ENCODE measurements at places on chromosomes 1 and 21. TPM values are rescaled to one million over a fixed set of nuclear protein-coding genes. Genes with fewer than 3 reads are reported as not detected.

TAS1R1 gene
- total RNA-seq = not detected

IVL gene
- not detected for total RNA-seq

CYP4A22 gene
- total RNA-seq = not detected

RSPH1 gene
- total RNA-seq = 0.84 TPM

- H3K4me1 ChIP-seq = peaks cover 18% of the 10 kb centered on the region
- no peak for DNase-seq
- H3K27ac ChIP-seq = no peak overlapping the region
- no peaks in the 10 kb centered on the region for H3K27me3 ChIP-seq
Observed at GRCh38 chr1:162699366-162699765, 67.1 kb downstream of the DDR2 start.

GRCh38 chr1:179091691-179092165, 9.9 kb downstream of the TOR3A start:
- H3K4me3 ChIP-seq = no peak overlapping the region
- no peaks in the 10 kb centered on the region for H3K27me3 ChIP-seq
- peak; percentile 80 for DNase-seq
- peak overlapping the region; percentile 24 for H3K27ac ChIP-seq

- no peak overlapping the region for H3K4me3 ChIP-seq
- DNase-seq = no peak
- no peaks in the 10 kb centered on the region for H3K36me3 ChIP-seq
- peak overlapping the region; percentile 32 for H3K27ac ChIP-seq
- no peaks in the 10 kb centered on the region for H3K4me1 ChIP-seq
Observed at GRCh38 chr1:215636258-215636965, 69.3 kb downstream of the KCTD3 start.

DNA sequence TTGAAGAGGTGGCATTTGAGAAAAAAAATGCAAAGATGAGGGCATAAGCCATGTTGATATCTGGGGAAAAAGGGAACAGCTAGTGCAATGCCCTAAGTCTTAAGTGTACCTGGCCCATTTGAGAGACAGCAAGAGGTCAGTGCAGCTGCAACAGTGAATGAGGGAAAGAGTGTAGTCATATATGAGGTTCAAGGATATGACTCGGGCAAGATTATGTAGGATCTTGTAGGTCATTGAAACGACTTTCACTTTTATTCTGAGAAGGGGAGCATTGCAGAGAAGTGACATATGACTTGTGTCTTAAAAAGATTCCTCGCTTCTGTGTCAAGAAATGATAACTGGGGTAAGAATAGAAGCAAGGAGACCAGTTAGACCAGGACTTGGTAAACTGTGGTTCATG, 31.0 kb downstream of the NTMT2 start:
- no peak overlapping the region for H3K4me3 ChIP-seq
- no peak overlapping the region for H3K27ac ChIP-seq
- H3K36me3 ChIP-seq = no peaks in the 10 kb centered on the region
- H3K4me1 ChIP-seq = no peaks in the 10 kb centered on the region

- H3K4me3 ChIP-seq = no peak overlapping the region
- H3K36me3 ChIP-seq = no peaks in the 10 kb centered on the region
- DNase-seq = no peak
- peaks cover 57% of the 10 kb centered on the region for H3K4me1 ChIP-seq
- H3K27me3 ChIP-seq = no peaks in the 10 kb centered on the region
Observed at GRCh38 chr1:77834771-77835334, 53.6 kb upstream of the NEXN start.

DNA sequence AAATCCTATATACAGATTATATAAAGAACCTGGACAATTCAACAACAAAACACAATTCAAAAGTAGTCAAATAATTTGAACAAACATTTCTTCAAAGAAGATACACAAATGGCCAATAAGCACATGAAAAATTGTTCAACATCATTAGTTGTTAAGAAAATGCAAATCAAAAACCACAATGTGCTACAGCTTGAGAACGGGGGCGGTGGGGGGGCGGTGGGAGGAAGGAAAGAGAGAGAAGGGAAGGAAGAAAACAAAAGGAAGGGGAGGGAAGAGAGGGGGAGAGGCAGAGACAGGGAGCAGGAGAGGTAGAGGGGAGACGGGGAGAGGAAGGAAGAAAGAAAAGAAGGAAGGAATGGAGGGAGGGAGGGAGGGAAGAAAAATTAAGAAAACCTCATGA, 44.1 kb downstream of the ASH1L start:
- H3K27ac ChIP-seq = no peak overlapping the region
- no peaks in the 10 kb centered on the region for H3K4me1 ChIP-seq
- peaks cover 19% of the 10 kb centered on the region for H3K36me3 ChIP-seq
- H3K27me3 ChIP-seq = no peaks in the 10 kb centered on the region
- DNase-seq = no peak
- H3K4me3 ChIP-seq = no peak overlapping the region

- no peak for DNase-seq
- no peaks in the 10 kb centered on the region for H3K27me3 ChIP-seq
- H3K4me1 ChIP-seq = peaks cover 12% of the 10 kb centered on the region
- H3K36me3 ChIP-seq = no peaks in the 10 kb centered on the region
- H3K4me3 ChIP-seq = no peak overlapping the region
Observed at GRCh38 chr1:17060306-17060749, 6.5 kb upstream of the SDHB start.

- no peaks in the 10 kb centered on the region for H3K27me3 ChIP-seq
- peak overlapping the region; percentile 90 for H3K4me3 ChIP-seq
- DNase-seq = no peak
- peaks cover 20% of the 10 kb centered on the region for H3K4me1 ChIP-seq
- H3K27ac ChIP-seq = peak overlapping the region; percentile 98
- H3K36me3 ChIP-seq = peaks cover 12% of the 10 kb centered on the region
Observed at GRCh38 chr1:162562470-162562828, 927 bp downstream of the UAP1 start.

- no peak overlapping the region for H3K27ac ChIP-seq
- H3K27me3 ChIP-seq = no peaks in the 10 kb centered on the region
- peaks cover 5% of the 10 kb centered on the region for H3K4me1 ChIP-seq
- H3K36me3 ChIP-seq = no peaks in the 10 kb centered on the region
- no peak for DNase-seq
Observed at GRCh38 chr1:54163573-54163972, 10.8 kb upstream of the CDCP2 start.

- H3K27me3 ChIP-seq = no peaks in the 10 kb centered on the region
- H3K4me1 ChIP-seq = peaks cover 15% of the 10 kb centered on the region
- no peak for DNase-seq
- H3K27ac ChIP-seq = no peak overlapping the region
Observed at GRCh38 chr1:43058545-43059360, 100.1 kb upstream of the SLC2A1 start.

All from upper lobe of right lung (tissue), 1 donor.